Upper lobe of right lung (tissue), 1 donor: ENCODE measurements at places on chromosomes 4 and X. TPM values are rescaled to one million over a fixed set of nuclear protein-coding genes. Genes with fewer than 3 reads are reported as not detected.

HMGB3 gene
- 19.5 TPM for total RNA-seq

GRCh38 chrX:136936183-136936549 lies 55.6 kb upstream of the RBMX start:
- no peak for DNase-seq

- no peak for DNase-seq
Observed at GRCh38 chrX:40964633-40965586, 120.3 kb upstream of the USP9X start.

SORBS2 gene
- total RNA-seq, result 44.9 TPM

DNA sequence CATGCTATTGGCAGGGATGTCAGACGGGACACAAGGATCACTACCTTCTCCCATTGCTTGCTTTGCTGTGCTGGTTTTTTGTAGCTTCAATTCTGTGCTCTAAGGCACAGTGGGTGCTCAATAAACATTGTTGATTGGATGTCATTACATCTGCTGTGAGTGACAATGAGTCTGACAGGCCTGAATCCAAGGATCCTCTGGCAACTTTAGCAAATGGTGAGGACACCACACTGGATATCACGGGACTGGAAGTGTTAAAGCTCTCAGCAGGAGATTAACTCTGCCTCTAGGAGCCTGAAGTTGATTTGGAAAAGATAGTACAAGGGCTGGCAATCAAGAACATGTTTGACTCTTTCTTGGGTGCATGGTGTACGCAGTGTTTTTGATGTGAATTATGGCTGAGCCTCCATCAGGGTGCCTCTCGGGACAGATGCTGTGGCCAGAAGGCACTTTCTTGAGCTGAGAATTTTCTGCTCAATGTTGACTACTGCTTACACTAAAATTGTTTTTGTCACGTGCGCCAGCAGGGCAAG lies 217.9 kb downstream of the ARAP2 start:
- DNase-seq, result no peak

SRPX gene
- 56.7 TPM for total RNA-seq

- peak; percentile 87 for DNase-seq
Observed at GRCh38 chrX:39149761-39150160, 348.5 kb downstream of the MID1IP1 start.

- no peak for DNase-seq
Observed at GRCh38 chr4:183919141-183919540, 14.0 kb downstream of the STOX2 start.

PCDH18 gene
- 6.9 TPM for total RNA-seq

ZNF711 gene
- total RNA-seq, result 1.8 TPM

GRCh38 chr4:112717856-112718255 lies 80.9 kb downstream of the LARP7 start:
- DNase-seq, result no peak

DNA sequence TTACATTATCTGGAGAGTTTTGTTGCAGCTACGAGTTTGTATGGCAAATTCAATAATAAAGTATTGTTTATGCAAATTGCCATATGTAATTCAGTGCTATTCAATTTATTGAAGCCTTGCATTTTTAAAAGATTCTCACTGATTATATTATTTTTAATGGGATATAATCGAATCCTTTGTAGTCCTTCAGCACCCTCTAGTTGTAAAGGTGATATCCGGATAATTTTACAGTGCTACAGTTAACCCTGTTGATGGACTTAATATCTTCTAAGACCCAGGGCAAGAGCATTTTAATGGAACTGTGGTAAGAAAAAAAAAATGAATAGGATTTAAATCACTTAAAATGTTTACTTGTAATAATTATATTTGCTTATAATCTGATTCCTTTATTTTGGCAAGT lies 48.5 kb upstream of the GRIA2 start:
- no peak for DNase-seq

DNA sequence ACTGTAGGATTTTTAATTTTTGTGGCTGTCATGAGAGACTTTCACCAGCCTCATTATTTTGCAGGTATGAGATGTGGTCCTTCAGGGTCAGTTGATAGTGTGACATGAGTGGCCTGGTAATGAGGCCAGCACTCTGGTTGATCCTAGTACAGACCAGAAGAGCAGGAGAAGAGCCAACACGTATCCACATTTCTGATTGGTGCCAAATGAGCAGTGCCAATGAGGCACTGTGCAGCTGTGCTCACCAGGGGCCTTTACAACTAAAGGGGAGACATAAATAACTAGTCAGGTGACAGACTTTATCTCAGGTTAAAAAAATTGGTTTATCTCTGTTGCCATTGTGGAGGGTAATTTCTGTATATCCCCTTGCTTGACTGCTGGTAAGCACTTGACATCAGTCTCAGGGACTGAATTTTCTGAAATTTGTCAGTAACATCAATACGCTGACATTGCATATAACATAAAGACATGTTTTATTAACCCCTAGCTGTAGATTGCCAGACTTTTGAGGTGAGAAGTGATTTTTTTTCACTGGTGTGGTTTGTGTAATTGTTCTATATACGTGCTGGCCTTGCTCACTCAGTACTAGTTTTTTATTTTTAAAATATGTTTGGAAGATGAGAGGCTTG lies 101.2 kb downstream of the AFF1 start:
- no peak for DNase-seq

COX7B2 gene
- not detected for total RNA-seq

GRCh38 chrX:14851526-14851925 lies 21.3 kb downstream of the FANCB start:
- DNase-seq, result no peak

- no peak for DNase-seq
Observed at GRCh38 chr4:78781924-78782323, 5.8 kb downstream of the BMP2K start.

- no peak for DNase-seq
Observed at GRCh38 chrX:40964008-40964407, 121.2 kb upstream of the USP9X start.

GRCh38 chr4:37066159-37066558 lies 178.4 kb upstream of the NWD2 start:
- DNase-seq, result no peak

DNA sequence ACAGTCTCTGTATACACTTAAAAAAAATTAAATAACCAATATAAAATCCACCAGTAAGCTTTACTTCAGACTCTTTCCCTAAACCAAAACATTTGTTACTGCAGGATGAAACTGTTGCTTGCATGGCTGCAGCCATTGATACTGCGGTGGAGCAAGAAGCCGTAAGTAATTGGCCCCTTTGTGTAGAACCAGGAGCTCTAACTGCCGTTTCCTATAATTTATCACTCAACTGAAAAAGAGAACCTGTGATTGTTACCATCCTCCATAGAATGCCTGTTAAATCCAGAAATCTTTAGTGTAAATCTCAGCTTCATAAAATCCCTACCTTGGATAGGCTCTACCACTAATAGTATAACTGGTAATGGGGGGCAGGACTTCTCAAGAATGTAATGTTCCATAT lies 62.6 kb downstream of the KIF4A start:
- DNase-seq, result no peak

DNA sequence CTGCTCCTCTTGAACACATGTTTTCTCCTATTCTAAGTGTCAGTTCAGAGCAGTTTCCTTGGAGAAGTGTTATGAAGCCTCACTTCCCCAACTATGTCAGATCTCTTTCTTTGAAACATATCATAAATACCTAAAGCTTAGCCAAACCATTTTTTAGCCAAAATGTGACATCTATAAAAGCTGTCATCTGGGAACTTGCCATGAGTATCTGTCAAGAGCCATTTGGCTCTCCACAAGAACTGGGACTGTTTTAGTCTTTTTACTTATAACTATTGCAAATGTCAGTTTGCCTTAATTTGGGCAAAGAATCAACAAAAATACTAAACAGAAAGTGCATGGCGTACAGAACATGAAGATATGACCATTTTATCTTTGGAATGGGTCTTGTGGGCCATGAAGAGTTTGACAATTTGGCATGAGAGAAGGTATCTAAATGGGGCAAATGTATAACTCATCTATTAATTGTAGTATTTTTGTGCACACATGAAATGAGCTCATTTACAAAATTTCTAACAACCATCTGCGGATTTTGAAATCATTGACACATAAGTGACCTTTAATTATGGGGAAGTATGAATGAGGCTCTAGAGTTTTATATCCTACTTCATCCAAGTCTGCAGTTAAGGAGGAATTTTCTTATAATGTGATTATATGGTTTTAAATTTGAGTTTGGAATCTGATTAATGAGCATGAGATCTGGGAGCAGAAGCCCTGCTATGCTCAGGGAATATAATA lies 129.1 kb upstream of the PACRGL start:
- no peak for DNase-seq

DNA sequence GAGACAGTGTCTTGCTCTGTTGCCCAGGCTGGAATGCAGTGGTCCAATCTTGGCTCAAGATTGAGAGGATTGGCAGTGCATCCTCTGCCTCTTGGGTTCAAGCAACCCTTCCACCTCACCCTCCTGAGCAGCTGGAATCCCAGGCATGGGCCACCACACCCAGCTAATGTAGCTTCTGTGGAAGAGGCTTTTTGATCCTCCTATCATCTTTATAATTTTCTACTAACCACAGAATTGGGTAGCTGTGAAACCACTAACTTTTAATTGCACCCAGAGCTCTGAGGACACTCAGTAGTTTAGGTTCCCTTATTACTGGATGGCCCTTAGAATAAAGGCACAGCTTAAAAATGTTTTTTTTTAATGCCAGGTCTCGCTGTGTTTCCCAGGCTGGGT lies 8.9 kb upstream of the AGA start:
- no peak for DNase-seq

ARHGEF9 gene
- 20.3 TPM for total RNA-seq

GRCh38 chr4:21090094-21090666 lies 389.9 kb downstream of the PACRGL start:
- no peak for DNase-seq

DNA sequence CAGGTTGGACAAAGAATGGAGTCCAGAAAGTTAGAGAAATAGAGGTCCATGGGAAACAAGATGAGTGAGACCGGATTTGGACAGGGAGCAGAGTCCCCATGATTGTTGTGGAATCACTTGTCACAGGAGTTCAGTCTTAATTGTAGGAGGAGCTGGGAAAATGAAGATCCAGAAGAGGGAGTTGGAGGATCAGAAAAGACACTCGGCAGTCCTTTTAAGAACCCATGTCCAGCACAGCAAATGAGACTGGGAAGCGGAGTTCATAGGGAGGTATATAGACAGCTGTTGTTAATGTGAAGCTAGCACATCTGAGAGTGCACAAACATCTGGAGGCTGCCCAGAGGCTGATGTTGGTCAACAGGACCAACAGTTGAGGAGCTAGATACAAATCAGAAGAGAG lies 111.4 kb upstream of the RXFP1 start:
- DNase-seq, result no peak

GRCh38 chr4:79638735-79639134 lies 230.7 kb upstream of the GK2 start:
- no peak for DNase-seq

GPR173 gene
- 1.3 TPM for total RNA-seq

GRCh38 chr4:91113130-91113706 lies 986.0 kb downstream of the CCSER1 start:
- no peak for DNase-seq

- no peak for DNase-seq
Observed at GRCh38 chrX:124127496-124127895, 166.0 kb downstream of the STAG2 start.

DNA sequence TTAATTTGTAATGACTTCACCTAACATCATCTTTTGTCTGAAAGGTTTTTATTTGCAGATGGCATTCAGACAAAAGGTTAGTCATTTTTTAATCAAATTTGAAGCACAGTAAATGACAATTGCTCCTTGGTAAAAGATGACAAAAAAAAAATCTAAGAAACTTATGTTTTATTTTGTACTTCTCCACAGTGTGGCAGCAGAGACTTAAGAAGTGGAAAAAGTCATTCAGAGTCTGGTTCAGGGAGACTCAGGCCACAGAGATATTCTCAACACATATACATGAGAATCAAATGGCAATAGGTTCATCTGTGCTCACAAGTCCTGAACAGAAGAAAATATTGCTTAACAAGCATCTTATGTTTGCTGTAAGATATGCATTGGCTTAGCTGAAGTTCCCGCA lies 436.2 kb downstream of the KCNIP4 start:
- no peak for DNase-seq

TMEM255A gene
- 1.5 TPM for total RNA-seq

GRCh38 chrX:8284131-8284530 lies 113.1 kb upstream of the VCX2 start:
- DNase-seq, result no peak

- DNase-seq, result no peak
Observed at GRCh38 chrX:72366701-72367454, 61.2 kb upstream of the CITED1 start.

DNA sequence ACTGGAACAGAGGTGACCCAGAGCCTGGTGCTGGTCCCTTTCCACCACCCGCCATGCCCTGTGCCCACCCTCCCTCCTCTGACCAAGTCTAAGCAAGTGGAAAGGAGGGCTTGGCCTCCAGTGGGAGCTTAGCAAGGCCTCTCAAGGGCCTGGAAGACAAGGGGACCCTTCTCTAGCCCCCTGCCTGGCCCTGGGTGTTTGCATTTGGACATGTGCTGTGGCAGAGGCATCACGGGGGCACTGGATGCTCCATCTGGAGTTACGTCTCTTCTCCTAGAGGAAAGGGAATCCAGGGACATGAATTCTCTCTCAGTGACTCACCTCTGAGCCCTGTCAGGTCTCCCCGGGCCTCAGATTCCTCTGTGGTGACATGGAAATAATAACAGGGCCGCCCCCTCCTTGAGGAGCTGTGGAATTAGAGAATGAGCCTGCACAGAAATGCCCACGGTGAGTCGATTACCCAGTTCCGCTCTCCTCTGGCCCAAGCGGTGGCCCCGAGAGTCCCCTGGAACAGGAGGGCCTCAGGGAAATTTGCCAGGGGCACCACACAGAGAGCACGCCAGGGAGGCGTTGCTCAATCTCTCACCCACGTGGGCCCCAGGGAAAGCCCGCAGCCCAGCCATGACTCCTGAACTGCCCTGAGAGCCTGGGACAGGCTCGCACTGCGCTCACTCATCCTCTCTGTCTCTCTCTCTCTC lies 189.6 kb downstream of the BCOR start:
- DNase-seq, result peak; percentile 84

IL2 gene
- total RNA-seq, result not detected

- DNase-seq, result no peak
Observed at GRCh38 chrX:69046996-69047490, 118.2 kb downstream of the PJA1 start.

- no peak for DNase-seq
Observed at GRCh38 chrX:152632445-152633097, 5.1 kb upstream of the GABRQ start.

GRCh38 chrX:70444326-70444945 lies at the start of gene DLG3:
Gene DLG3, plus strand, starts transcription at chrX:70444835. Its CDS starts 367 bp downstream, at chrX:70445202.
- DNase-seq, result no peak

CYTL1 gene
- 11.5 TPM for total RNA-seq

CTSO gene
- total RNA-seq, result 30.5 TPM

DNA sequence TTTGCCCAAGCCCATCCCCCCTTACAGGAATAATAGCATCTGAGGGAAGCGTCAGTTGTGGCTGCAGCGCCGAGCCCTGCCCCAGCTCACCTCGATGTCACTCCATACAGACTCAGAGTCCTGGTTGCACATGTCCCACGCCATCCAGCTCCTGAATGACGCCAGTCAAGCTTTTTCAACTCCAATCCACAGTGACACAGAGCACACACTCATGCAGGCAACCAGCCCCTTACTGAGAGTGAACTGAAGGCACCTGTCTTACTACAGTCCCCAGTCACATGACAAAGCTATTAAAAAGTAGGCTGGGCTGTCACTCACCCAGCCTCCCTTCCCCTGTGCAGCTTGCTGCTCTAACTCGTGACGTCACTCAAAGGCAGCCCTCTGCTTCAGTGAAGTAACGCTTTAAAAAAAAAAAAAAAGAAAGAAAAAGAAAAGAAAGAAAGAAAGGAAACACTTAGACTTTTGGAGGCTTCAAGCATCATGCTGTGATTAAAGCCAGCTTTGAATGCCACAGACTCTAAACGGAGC lies at the start of gene PPARGC1A:
Gene PPARGC1A (minus strand): TSS at position 234 of the 528 bp plus-strand sequence. CDS start 90 bp downstream, at position 144.
- DNase-seq, result peak; percentile 68
